ENCODE measurements at places on chromosomes 12 and 14. TPM values are rescaled to one million over a fixed set of nuclear protein-coding genes. Genes with fewer than 3 reads are reported as not detected.
A peak's percentile ranks its signal among the peaks of the same experiment; 100 is the strongest.

GRCh38 chr12:115740586-115741155 lies 536.8 kb downstream of the MED13L start:
- H3K4me3 ChIP-seq: no peak overlapping the region
- no peak overlapping the region for H3K27ac ChIP-seq

GRCh38 chr12:78802593-78802992 lies 62.0 kb upstream of the SYT1 start:
- no peak overlapping the region for H3K27ac ChIP-seq
- no peaks in the 10 kb centered on the region for H3K27me3 ChIP-seq
- H3K4me1 ChIP-seq: no peaks in the 10 kb centered on the region
- no peak for DNase-seq

DNA sequence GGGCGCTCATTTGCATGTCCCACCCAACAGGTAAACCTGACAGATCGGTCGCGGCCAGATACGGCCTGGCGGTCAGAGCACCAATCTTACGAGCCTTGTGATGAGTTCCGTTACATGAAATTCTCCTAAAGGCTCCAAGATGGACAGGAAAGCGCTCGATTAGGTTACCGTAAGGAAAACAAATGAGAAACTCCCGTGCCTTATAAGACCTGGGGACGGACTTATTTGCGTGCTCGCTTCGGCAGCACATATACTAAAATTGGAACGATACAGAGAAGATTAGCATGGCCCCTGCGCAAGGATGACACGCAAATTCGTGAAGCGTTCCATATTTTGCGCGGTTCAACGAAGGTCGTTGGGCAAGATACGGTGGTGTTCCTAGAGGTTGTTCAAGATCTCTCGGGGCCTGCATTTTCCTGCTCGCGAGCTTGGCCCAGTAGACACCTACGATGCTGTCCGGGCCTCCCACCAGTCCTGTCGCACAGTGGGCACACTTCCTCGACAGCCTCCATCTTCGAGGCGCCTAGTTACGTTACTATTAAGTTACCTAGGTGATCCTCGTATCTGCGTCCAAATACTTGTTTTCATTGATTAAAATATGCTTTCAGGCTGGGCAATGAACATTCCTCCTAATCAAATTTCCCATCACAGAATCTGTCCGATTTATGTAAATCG lies at the start of gene RNU6-7:
RNU6-7 (plus strand) TSS at position 230 of the 675 bp plus-strand sequence.
- no peaks in the 10 kb centered on the region for H3K27me3 ChIP-seq
- no peak for DNase-seq
- peak within 1 kb of the TSS; percentile 87 for H3K4me3 ChIP-seq
- H3K27ac ChIP-seq: peak within 1 kb of the TSS; percentile 97
- H3K4me1 ChIP-seq: peaks cover 25% of the 10 kb centered on the region

GRCh38 chr12:77489331-77489970 lies 341.2 kb upstream of the NAV3 start:
- no peak overlapping the region for H3K4me3 ChIP-seq
- H3K36me3 ChIP-seq: no peaks in the 10 kb centered on the region
- H3K27ac ChIP-seq: no peak overlapping the region
- DNase-seq: no peak
- H3K27me3 ChIP-seq: no peaks in the 10 kb centered on the region

DNA sequence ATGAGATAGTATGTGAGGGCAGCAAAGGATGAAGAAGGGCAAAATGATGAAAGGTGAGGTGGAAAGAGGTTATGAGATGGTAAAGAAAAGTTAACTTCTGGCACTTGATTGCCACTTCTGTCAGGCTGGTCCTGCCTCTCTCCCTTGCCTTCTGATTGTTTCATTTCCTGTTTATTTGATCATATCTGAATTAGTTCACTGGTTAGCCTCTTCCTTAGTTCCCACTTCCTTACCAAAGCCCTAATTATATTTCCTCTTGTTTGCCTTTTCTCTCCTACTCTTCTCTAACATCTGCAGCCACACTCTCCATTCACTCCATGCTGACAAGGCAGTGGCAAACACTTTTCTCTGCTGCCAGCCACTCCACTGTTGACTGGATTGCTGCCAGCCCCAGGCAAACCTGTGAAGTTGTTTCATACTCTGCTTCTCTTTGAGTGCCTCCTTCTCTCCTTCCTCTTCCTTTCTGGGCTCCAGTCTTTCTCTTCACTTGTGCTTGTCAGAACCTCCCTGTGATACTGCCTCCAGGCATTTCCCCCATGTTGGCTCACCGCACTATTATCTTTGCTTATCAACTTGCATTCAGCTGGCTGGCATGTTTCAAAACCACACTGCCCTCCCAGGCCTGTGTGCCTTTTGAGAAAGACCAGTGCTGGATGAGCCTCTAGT lies 8.1 kb downstream of the PNP start:
- no peak overlapping the region for H3K4me3 ChIP-seq
- peaks cover 52% of the 10 kb centered on the region for H3K36me3 ChIP-seq
- peak; percentile 63 for DNase-seq
- no peaks in the 10 kb centered on the region for H3K27me3 ChIP-seq

DNA sequence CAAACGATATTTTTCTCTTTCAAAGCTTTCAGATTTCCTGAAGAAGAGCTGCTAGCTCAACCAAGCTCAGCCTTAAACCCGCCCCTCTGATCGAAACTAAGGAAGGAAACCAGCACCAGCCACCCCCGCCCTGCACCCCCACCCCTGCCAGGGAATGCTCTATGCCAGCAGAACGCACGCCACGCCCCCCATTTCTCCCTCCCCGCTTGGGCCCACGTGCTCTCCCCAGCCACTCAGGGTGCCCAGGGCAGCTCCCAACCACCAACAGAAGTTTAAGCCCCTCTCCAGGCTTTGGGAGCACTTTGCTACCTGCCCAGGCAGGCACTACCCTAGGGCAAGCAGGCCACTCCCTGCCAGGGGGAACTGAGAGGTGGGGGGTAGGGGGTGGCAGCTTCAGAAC lies 18.8 kb upstream of the KRT78 start:
- H3K27me3 ChIP-seq: no peaks in the 10 kb centered on the region
- no peaks in the 10 kb centered on the region for H3K36me3 ChIP-seq
- H3K4me3 ChIP-seq: no peak overlapping the region
- H3K4me1 ChIP-seq: peaks cover 26% of the 10 kb centered on the region

GRCh38 chr12:95997911-95998510 lies 1.9 kb upstream of the HAL start:
- no peak overlapping the region for H3K27ac ChIP-seq
- H3K4me1 ChIP-seq: no peaks in the 10 kb centered on the region
- peaks cover 10% of the 10 kb centered on the region for H3K36me3 ChIP-seq
- DNase-seq: no peak
- H3K27me3 ChIP-seq: no peaks in the 10 kb centered on the region

Gene NOXRED1
- 0.52 TPM for total RNA-seq

DNA sequence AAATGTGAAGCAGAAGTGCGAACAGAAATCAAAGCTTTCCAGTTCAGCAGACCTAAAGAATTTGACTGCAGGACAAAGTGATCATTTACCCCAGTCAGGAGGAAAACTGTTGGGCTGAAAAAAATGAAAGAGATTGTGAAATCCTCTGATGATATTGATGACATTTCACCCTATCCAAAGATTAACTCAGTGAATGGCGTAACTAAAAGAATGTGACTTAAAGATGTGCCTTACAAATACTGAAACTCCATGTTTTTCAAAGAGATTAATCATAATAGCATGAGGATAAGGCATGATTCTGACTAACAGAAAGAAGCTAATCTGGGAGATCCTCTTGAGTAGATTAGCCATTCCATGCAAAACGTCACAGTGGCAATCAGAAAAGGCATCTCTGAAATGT lies 225.6 kb downstream of the DUSP6 start:
- no peak overlapping the region for H3K27ac ChIP-seq
- no peaks in the 10 kb centered on the region for H3K4me1 ChIP-seq
- H3K27me3 ChIP-seq: no peaks in the 10 kb centered on the region
- DNase-seq: no peak

DNA sequence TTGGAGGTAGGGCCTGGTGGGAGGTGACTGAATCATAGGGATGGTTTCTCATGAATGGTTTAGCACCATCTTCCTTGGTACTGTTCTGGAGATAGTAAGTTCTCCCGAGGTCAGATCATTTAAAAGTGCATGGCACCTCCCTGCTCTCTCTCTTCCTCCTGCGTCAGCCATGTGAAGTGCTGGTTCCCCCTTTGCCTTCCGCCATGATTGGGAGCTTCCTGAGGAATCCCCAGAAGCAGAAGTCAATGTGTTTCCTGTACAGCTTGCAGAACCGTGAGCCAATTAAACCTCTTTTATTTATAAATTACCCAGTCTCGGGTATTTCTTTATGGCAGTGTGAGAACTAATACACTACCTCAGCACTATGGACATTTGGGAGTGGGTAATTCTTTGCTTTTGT lies 4.8 kb upstream of the LGMN start:
- H3K4me1 ChIP-seq: peaks cover 24% of the 10 kb centered on the region
- H3K36me3 ChIP-seq: no peaks in the 10 kb centered on the region
- H3K4me3 ChIP-seq: no peak overlapping the region
- H3K27ac ChIP-seq: no peak overlapping the region

DNA sequence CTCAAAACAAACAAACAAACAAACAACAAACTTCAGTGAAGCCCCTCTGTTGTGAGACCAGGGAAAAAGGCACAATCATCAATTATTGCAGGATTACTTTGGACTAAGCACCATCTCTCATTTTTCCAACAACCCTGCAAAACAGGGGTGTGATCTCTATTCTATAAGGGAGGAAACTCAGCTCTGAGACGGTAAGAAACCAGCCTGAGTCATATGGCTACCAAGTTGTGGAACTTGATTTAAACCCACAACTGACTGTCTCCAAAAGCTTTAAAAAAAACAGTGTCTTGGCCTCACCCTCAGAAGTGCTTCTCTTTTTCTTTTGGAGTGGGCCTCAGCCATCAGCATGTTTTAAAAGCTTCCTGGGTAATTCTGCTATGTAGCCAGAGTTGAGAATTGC lies 49.8 kb downstream of the RIN3 start:
- H3K36me3 ChIP-seq: peaks cover 68% of the 10 kb centered on the region
- peaks cover 40% of the 10 kb centered on the region for H3K4me1 ChIP-seq
- H3K27ac ChIP-seq: no peak overlapping the region
- no peaks in the 10 kb centered on the region for H3K27me3 ChIP-seq

DNA sequence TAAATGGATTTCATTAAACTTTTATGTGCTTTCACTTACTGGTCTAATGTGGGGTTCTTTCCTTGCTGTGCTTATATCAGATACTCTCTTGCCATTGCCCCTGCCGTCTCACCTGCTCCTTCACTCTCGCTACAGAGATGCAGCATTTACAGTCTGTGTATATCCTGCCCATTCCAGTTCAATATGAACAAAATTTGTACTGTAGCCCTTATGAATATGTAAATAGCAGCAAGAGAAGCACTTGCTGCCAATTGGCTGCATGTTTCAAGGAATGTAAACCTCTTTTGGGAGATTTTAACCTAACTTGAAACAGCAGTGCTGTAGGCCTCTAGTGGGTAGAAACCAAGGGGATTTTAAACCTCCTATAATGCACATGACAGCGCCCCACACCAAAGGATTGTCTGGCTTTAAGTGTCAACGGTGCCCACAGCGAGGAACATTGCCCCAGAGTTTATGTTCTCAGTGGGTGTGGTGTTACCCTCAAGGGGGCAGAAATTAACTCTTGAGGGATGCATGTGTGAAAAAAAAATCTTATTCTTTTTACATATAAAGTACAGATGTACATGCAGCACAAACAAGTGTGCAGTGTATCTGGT lies 19.1 kb downstream of the PCNX1 start:
- H3K27ac ChIP-seq: no peak overlapping the region
- DNase-seq: no peak
- H3K36me3 ChIP-seq: no peaks in the 10 kb centered on the region
- H3K4me3 ChIP-seq: no peak overlapping the region
- peaks cover 26% of the 10 kb centered on the region for H3K4me1 ChIP-seq

GRCh38 chr12:18932715-18933114 lies 194.8 kb downstream of the CAPZA3 start:
- H3K27ac ChIP-seq: no peak overlapping the region
- H3K27me3 ChIP-seq: no peaks in the 10 kb centered on the region
- DNase-seq: no peak
- H3K36me3 ChIP-seq: no peaks in the 10 kb centered on the region
- H3K4me3 ChIP-seq: no peak overlapping the region
- no peaks in the 10 kb centered on the region for H3K4me1 ChIP-seq

Gene SIX6
- total RNA-seq: not detected

DNA sequence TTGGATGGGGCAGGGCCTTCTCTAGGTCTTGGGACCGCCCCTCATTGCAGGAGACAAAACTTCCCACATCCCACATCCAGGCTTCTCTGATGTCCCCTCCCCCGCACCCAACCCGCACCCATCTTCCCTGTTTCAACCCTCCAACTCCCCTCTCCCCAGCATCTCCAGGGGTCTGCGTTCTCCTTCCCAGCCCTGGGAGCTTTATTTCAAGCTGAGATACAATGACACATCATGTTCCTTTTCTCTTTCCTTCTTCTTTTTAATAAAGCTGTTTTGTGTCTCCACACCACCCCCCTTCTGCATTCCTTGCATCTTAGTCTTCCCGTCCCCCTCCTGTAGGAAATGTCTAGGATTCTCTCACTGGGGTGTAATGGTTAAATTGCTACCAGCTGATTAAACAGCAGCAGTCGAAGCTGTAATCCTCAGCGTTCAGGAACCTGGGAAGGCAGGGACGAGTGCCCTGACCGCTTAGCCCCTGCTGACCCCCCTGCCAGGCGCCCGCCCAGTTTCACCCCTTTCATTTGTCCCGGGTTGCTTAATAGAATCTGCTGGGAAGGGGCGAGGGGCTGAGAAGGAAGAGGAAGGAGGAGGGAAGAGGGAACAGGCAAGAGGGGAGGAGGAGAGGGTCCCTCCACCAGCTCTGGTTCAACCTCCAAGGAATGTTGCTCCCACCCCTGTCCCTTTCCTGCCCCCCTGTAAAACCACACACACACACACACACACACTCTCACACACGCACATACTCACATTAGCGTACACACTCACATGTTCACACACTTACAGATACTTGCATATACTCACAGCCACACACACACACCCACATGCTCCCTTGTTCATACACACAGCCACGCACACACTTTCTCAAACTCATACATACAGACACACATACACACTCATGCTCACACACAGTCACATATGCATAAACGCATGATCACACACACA lies 104.5 kb upstream of the MED13L start:
- no peak for DNase-seq
- no peak overlapping the region for H3K27ac ChIP-seq
- H3K27me3 ChIP-seq: no peaks in the 10 kb centered on the region

GRCh38 chr12:89976866-89977265 lies 268.2 kb upstream of the ATP2B1 start:
- H3K36me3 ChIP-seq: no peaks in the 10 kb centered on the region
- no peak for DNase-seq
- H3K4me1 ChIP-seq: no peaks in the 10 kb centered on the region
- no peaks in the 10 kb centered on the region for H3K27me3 ChIP-seq

- no peaks in the 10 kb centered on the region for H3K36me3 ChIP-seq
- no peaks in the 10 kb centered on the region for H3K27me3 ChIP-seq
- DNase-seq: no peak
- H3K4me1 ChIP-seq: no peaks in the 10 kb centered on the region
- no peak overlapping the region for H3K27ac ChIP-seq
- H3K4me3 ChIP-seq: no peak overlapping the region
These were observed 9.0 kb downstream of the ADCY6 start for GRCh38 chr12:48779869-48780268.

DNA sequence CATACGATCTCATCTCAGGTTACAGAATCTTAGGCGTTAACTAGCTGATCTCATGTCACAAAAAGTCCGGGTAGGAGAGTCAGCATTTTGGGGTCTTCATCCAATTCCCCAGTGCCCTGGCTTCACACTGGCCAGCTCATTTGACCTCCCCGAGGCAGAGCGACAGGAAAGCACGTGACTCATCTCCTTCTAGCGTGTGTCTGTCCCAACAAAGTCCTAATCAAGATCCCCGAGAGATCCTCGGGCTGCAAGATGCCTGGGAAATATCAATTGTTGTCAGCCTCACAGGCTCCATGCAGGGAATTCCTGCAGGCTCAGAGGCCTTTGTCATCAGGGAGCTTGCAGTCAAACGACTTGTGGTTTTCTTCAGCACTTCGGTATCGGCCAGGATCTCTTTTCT lies 57.5 kb downstream of the ZNF664 start:
- no peak for DNase-seq
- no peak overlapping the region for H3K27ac ChIP-seq
- no peak overlapping the region for H3K4me3 ChIP-seq
- H3K36me3 ChIP-seq: no peaks in the 10 kb centered on the region
